ENCODE measurements at places on chromosomes 2 and 18. TPM values are rescaled to one million over a fixed set of nuclear protein-coding genes. Genes with fewer than 3 reads are reported as not detected.

DNA sequence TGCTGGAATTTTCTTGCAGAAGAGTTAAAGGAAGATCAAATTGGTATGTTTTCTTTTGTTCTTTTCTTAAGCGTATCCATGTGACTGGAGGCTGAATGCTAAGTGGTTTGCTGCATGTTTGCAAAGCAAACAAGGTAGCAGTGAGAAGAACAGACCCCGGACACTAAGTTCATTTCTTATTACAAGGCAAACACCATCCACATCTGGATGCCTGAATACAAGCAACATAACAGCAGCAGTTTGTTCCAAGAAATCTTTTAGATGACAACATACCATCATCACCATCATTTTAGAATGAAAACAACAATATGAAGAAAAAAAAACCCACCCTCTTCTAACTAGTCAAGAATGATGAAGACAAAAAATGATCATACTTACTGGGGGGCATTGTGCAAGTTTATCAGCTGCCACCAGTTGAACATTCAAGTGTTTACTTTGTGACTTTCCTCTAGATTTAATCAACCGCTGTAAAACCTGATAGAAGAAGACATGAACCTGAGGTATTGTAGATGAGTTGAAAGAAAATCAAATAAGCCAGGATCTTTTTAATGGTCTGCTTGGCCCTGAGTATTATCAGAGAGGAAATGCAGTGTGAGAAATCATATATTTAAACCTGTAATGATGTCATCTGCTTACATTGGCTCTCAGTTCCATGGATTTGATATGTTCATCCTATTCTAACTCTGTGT is 25.0 kb upstream of the ARL5A start:
- DNase-seq = no peak

DNA sequence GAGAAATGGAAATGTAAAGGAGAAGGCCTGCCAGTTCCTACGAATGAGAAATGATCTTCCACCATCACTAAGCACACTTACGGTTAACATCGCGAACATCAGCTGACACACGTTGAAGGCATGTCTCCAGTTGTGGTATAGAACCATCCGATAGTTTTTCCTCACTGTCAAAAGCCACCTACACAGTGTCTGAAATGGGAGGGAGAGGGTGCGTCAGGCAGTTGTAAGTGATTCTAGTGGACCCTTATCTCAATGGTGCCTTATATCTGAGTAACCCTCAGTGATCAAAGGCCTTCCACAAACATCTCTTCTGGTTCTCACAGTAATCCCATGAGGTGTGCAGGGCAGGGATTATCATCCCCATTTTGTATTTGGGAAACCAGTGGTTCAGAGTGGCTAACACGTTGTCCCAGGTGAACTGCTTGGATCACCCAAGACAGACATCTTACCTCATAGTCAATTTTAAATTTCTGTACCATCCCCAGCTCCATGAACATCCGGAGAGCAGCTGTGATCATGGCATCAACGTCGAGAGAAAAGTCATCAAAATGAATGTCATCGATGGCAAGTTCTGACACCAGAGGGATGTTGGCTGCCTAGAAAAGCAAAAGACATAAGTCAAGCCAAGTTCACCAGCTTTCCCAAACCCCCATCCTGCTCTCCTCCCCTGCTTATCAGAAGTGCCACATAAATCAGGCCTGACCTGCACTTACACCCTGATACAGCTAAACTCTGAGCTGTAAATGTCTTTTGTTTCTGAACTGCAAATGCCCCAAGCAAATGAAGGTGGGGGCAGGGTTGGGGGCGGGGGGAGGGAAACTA is 335.2 kb downstream of the AGPS start:
- no peak for DNase-seq

DNA sequence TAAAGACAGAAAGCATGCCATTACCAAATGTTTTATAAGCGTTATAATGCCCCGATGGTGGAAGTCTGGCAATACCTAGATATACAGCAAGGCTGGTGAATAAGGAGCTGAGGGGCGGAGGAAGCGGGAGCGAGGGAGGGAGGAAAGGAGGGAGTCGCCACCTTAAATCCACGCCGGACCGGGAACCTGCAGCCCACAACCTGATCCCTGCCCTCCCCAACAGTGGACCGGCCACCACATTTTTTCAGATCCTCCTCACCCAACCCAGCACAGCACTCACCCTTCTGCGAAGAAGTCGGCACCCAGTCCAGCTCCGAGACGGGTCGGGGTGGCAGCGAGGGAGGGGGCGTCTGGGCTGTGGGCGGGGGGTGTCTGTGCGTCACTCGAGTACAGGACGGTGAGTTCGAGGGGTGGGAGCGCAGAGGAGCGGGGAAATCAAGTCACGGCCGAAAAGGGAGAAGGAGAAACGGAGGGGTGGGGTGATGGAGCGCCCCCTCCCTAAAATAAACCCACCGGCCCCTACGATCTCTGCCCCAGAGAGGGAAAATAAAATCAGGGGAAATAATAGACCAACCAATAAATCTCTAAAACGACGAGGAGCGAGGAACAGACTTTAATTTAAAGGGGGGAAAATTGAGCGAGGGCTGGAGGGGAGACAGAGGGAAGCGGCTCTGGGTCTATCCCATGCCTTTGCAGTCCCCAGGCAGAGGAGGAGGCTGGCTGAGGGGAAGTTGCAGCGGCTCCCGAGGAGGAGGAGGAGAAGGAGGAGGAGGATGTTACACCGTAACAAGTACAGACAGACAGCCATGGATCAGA is 96.5 kb upstream of the SERTAD2 start:
- peak; percentile 62 for DNase-seq

DNA sequence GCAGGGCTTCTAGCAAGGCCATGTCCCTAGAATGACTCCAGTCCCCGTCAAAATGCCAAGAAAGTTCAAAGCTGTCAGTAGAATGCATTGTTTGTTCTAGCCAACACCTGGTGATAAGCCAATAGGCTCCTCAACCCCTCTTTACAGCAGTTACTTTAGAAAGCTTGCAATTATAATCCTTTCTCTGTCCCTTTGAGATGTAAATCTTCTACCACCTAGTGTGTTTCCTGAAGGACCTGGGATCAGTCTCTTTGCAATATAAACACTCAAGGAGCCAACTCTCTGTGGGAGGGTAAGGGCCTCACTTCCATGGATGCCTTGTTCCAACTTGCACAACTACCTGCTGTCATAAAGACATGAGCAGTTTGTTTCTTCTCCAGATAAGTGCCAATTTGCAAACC is 301.8 kb downstream of the NBAS start:
- DNase-seq = no peak

SOX11 gene
- not detected for total RNA-seq
